ENCODE measurements at places on chromosomes 1 and 21.

- DNase-seq = no peak
These were observed 37.4 kb downstream of the CHD5 start for GRCh38 chr1:6142734-6143133.

DNA sequence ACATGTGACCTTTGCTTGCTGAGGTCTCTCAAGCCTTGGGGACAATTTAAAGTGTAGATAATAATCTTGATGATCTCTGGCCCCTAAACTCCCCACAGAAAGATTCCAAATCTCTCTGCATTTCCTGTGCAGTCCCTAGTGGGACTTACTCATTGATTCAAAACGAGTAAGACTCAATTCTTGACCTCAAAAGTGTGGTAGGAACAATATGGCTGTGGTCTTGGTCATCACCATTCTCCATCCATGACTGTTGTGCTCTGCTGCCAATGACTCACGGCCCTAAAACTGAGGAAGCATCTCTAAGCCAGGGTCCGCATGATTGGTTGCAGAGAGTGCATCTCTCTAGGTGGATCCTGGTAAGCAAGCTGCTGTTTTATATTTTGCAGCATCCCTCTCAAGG lies 268.0 kb downstream of the PTGER3 start:
- no peak for DNase-seq

- no peak for DNase-seq
These were observed 539 bp downstream of the ATP8B2 start for GRCh38 chr1:154325583-154326545.

DNA sequence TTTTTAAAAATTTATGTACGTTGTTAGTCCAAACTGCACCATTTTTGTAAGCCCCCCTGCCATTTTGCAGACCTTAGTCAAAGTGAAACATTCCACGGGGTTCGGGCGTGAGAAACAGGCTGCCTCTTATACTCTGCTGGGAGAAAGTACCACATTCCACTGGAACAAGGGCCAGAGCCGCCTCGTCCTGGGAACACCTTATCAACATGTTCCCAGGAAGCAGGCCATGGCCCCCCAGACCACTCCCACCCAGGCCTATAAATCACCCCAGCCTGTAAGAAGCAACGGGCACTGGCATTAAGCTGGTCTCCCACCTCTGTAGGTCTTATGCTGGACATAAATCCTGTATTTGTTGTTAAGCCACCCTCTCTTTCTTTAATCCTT lies 854 bp upstream of the ZRANB2 start:
- no peak for DNase-seq

GRCh38 chr1:169024800-169025271 lies 81.7 kb upstream of the ATP1B1 start:
- no peak for DNase-seq

- DNase-seq = no peak
These were observed 464.9 kb downstream of the MATN1 start for GRCh38 chr1:30258471-30258870.

DNA sequence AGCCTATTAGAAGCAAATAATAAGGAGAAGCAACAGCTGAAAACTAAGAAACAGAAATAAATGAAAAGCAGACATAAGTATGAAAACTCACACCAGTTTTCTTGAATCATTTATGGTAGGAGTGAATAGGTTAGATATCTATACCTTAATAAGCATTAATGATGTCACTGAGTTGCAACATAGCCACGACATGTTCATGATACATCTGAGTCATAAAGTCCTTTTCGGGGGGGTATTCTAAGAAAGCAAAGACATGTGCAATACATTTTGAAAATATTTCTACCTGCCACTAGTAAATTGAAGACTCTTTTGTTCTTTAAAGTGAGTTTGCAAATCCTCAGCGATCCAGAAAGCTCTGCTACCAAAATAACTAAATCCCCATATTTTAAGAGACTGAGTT lies 7.2 kb downstream of the CD34 start:
- no peak for DNase-seq

DNA sequence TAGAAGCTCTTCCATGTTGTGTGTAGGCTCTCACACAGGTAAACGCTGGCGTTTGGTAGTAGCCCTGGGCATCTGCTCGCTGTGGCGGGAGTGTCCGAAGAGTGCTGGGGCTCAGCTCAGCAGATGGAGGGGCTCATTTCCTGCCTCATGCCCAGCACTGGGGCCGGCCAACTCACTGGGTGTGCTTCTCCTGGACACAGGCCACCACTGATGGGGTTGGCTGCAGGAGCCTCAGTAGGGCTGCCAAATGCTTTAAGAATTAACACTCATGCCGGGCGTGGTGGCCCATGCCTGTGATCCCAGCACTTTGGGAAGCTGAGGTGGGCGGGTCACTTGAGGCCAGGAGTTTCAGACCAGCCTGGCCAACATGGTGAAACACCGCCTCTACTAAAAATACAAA lies 20.9 kb downstream of the UQCRHL start:
- DNase-seq = no peak

GRCh38 chr1:31815752-31816500 lies at the start of gene SPOCD1:
SPOCD1 (minus strand) TSS chr1:31816022; CDS start chr1:31815333, 689 bp downstream.
- peak; percentile 87 for DNase-seq

DNA sequence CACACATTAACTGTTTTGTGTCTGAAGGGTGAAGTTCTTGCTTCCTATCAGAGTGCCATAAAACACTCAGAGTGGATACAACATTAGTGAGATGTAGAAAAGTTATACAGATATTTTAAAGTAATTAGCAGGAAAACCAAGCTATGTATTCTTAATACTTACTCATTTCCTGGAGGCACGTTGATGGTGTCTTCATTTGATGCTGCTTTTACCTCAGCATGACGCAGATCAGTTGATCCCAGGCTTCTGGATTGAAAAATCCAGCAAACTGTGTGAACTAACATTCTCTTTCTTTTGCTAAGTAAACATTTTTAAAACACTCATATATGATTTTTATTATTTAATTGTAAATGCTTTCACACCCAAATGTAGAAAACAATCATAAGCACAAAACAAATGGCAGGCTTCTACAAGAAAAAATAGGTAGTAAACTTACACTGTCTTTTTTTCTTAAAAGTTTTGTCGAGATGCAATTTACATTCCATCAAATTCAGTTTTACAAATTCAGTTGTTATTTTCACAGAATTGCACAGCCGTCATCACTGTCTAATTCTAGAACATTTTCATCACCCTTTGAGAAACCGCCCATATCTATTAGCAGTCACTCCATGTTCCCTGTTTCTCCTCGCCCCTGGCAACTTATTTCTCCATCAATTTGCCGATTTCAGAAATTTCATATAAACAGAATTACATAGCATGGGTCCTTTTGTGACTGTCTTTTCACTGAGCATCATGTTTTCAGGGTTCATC lies 198.9 kb downstream of the LRRC7 start:
- DNase-seq = no peak

DNA sequence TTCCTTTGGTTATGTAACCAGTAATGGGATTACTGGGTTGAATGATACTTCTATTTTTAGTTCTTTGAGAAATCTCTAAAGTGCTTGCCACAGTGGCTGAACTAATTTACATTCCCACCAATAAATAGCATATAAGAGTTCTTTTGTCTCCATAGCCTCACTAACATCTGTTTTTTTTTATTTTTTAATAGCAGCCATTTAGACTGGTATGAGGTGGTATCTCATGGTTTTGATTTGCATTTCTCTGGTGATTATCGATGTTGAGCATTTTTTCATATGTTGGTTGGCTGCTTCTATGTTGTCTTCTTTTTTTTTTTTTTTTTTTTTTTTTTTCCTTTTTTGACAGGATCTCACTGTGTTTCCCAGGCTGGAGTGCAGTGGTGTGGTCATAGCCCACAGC lies 132.6 kb upstream of the L1TD1 start:
- no peak for DNase-seq

DNA sequence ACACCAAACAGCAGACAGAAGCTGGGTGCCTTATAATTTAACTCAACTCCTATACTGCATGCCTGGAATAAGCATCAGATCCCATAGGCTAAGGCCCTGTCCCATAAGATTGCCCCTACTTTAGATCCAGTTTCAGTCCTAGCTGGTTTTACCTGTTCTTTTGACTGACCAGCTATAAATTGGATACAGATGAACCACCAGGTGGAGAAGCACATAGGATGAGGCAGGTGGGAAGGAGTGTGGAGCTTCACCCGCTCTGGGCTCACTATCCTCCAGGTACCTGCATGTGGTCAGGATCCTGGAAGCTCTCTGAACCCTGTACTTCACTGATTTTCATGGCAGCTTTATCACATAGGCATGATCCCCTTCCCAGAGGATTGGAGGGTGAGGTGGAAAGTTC lies 51.3 kb downstream of the MAST2 start:
- DNase-seq = no peak

DNA sequence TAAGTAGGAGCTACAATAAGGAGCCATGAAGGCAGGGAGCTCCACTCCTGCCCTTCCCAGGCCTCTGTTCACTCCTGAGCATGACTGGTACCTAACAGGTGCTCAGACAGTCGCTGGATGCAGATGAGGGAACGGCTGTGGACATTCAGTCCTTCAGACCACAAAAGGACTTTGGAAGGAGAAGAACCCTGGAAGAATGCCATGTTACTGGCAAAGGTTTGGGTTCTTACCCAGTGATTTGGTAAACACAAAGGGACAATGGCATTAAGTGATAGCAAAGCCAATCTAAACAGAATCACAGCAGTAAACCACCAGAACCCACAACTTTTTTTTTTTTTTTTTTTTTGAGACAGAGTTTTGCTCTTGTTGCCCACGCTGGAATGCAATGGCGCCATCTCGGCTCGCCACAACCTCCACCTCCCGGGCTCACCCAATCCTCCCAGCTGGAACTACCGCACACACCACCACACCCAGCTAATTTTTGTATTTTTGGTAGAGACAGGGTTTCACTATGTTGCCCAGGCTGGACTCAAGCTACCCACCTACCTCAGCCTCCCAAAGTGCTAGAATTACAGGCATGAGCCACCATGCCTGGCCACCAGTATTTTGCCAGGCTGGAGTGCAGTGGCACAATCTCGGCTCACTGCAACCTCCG lies 7.5 kb upstream of the CBR3 start:
- DNase-seq = no peak

GRCh38 chr1:187157552-187157951 lies 328.8 kb downstream of the PLA2G4A start:
- no peak for DNase-seq

GRCh38 chr1:208631506-208631905 lies 387.3 kb upstream of the PLXNA2 start:
- DNase-seq = no peak

DNA sequence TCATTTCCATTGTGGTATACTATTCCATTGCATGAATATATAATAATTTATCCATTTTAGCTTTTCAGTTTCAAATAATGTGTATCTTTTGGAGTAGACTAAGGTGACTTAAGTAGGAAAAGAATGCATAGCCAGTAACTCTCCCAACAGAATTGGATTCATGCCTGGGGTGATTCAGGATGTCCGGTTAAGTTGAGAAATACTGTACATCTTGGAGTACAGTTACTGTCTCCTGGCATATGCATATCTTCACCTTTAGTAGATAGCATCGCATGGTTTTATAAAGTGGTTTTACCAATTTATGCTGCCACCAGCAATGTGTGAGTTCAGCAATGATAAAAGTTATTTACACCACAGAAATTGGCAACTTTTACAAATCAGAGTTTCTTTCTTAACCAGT lies 18.6 kb upstream of the SLC6A9 start:
- no peak for DNase-seq

DNA sequence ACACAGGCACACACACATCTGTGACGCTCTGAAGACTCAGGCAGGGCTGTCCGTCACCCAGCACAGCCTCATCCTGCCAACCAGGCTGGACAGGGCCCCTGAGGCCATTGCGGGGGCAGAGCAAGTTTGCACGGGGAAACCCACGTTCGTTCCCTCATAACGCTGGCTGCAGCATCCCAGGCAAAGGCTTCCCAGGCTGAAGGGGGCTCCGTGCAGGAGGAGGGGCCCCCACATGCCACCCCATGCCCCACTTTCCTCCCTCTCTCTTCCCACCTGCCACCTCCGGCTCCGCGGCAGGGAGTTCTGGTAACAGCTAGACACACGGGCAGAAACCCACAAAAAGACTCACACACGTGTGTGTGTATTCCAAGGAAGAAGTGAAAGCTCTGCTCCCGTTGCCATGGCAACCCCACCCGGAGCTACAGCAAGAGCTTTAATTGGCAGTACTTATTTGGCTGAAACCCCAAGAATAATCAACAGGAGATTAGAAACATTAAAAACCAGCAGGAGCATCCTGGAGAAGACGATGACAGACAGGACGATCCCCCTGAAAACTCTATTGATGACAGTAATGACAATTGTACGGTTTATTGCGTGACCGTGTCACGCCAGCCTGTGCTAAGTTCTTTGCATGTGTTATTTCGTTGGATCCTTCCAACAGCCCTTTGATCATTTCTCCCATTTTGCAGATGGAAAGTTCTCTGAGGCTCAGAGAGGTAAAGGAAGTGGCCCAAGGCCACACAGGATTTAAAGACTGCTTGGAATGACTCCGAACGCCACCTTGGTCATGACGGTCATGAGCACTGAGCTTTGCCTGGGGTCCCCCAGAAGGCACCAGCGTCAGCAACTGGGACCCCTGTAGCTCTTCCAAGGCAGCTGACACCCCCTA lies 247.1 kb downstream of the NPHP4 start:
- no peak for DNase-seq

DNA sequence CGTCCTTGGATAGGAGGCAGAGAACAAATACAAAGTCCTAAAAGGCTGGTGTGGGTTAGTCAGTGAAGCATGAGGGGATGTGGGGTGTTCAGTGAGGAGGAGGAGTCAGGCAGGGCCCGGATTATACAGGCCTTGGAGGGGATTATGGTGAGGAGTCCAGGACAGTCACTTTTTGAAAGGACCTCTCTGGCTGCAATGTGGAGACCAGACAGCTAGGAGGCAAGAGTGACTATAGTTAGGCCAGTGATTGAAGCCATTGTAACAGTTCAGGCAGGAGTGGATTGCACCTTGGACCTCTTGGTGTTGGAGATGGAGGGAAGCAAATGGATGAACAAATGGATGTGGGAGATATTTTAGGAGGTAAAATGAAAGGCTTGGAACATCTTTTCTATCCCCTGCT lies 115.8 kb downstream of the C1orf94 start:
- no peak for DNase-seq

GRCh38 chr1:36540056-36540455 lies 57.3 kb upstream of the CSF3R start:
- DNase-seq = no peak

GRCh38 chr1:208252836-208253576 lies 8.8 kb upstream of the PLXNA2 start:
- no peak for DNase-seq

DNA sequence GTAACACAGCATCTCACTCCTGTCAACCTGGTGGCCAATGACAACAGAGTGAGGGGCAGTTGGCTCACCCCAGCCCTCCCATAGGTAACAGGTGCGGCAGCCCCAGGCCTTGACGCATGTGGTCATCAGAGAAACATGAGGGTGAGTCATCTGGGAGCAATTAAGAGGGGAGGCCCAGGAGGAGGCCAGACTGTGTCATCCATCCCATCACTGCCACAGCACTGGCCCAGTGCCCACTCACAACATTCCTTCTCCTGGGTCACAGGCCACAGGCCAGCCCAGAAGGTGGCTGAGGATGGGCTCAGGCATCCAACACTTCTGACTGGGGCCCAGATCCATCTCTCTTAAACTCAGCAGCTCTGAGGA lies 17.1 kb downstream of the TEX35 start:
- no peak for DNase-seq

GRCh38 chr21:27021801-27022200 lies 54.9 kb upstream of the ADAMTS5 start:
- DNase-seq = no peak

GRCh38 chr1:67853704-67854103 lies 20.4 kb upstream of the GNG12 start:
- no peak for DNase-seq
